Activated CD8-positive, alpha-beta memory T cell treated with anti-CD3 and anti-CD28 coated beads for 4 hours (primary cell): ENCODE measurements at places on chromosomes 16 and 17.

DNA sequence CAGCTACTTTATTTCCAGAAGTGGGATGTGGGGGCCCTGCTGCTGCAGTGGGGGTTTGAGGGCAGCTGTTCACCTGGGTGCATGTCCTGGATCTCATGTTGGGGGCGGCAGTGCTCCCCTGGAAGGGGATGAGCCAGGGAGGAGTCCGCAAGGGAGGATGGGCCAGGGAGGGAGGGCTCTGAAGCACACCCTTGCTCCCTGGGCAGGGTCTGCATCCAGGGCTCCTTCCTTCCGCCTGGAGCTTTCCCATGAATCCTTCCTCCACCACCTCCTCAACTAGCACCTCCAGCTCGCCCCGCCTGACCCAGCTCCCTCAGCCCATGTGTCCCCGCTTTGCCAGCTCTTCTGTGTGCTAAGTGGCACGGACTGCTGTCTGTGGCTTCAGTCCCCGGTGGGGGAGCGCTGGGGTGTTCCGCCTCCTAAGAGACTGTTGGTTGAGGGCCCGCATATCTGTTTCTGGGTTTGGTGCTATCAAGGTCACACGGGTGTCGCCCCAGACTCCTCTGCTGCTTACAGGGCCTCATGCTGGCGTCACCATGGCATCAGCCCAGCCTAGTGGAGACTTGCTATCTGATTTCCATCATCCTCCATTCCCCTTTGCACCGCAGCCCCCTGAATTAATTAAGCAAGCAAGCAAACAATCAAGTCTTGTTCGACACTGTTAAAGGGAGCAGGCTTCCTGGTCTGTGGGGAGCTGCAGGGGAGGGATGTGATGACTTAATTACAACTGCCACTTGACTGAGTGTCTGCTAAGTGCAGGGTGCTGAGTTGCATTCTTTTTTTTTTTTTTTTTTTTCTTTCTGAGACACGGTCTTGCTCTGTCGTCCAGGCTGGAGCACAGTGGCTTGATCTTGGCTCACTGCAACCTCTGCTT lies 71.8 kb downstream of the PRKCA start:
- peak; percentile 52 for DNase-seq

GRCh38 chr17:63500543-63501390 lies 22.4 kb upstream of the KCNH6 start:
- DNase-seq, result no peak

- DNase-seq, result no peak
Measured at GRCh38 chr16:66662445-66663194, 33.9 kb downstream of the CMTM4 start.

GRCh38 chr17:73589363-73589980 lies 54.8 kb downstream of the SDK2 start:
- no peak for DNase-seq

GRCh38 chr17:12342161-12342560 lies 321.5 kb downstream of the MAP2K4 start:
- DNase-seq, result no peak

- DNase-seq, result no peak
Measured at GRCh38 chr17:71247441-71248015, 873.3 kb upstream of the SOX9 start.

- DNase-seq, result no peak
Measured at GRCh38 chr17:6981426-6981825, 14.4 kb upstream of the ALOX12 start.

DNA sequence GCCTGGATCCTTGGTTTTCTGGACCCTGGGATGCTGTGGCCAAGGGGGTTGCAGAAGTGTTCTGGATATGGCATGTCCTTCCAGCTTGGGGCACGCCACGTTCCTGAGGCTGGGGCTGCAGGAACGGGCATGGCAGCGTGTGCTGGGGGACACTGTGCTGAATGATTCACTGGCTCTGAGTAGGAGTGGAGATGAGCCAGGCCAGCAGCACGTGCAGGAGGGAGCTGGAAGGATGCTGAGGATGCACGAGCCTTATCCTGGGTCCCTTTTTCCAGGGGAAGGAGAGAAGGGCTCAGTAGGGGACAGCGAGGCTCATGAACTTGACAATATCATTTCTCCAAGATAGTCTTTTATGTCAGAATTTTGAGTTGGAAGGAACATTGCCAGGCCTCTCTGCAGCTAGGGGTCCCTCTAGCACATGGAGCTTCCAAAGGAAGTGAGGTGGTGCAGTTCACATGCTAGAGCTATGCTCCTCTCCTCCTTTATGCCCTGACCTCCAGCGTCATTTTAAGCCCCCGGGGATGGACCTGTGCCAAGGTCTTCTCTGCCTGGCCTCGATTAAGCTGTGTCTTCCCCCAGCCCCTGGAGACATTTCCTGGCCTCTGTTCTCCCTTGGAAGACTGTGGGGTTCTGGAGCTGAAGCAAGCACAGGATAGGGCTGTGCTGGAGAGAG lies 125.9 kb downstream of the OR1D5 start:
- no peak for DNase-seq

DNA sequence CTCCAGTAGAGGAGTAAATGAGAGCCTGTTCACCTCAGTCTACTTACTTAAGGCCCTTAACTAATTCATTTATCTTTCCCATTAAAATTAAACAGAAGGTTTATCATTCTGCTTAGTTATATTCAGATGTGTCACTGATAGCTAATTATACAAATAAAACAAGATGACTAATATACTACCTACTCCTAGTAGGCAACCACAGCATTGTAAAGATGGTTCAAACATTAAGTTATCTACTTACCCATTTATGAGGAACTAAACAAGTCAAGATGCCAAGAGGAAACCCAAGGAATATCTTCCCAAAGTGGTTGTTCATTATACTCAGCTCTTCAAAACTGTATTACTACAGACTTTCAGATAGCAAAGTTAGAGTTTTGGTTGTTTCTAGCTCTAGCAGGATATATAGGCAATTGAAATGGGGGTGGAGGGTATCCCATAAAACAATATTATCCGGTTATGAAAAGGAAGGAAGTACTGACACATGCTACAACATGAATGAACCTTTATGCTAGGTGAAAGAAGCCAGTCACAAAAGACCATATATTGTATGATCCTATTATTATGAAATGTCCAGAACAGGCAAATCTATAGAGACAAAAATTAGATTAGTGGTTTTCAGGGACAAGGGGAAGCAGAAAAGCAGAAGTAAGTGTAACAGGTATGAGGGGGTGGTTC lies 56.5 kb downstream of the SPAG9 start:
- no peak for DNase-seq

- no peak for DNase-seq
Measured at GRCh38 chr16:1993731-1994131, 4.0 kb downstream of the SYNGR3 start.

DNA sequence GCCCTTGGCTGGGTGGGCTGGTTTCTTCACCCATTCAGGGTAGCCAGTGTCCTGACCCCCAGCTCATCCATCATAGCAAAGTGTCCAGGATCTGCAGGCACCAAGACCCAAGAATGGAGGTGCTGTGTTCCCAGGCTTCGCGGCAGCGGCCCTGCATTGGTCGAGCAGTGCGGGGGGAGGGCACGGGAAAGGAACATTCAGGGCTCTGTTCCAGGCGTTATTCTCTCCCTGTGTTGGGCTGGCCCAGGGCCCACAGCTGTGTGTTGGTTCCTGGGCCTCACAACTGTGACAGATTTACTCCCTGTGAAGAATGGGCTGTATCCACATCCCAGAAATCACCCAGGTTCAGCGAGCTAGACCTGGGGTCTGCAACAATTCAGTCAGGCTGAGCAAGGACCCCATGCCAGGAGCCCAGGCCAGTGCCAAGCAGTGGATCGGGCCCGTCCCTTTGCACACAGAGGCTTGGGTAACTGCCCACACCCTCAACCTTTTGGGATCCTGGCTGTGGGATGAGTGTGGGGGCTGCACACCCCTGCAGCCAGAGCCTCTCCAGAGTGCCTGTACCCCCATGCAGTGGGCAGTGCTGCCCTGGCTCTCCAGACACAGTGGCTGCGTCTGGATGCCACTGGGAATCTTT lies 10.0 kb downstream of the GPT2 start:
- no peak for DNase-seq

- no peak for DNase-seq
Measured at GRCh38 chr17:43905400-43905984, 1.8 kb downstream of the MPP2 start.

- DNase-seq, result no peak
Measured at GRCh38 chr17:21462237-21462636, 86.1 kb downstream of the KCNJ12 start.

DNA sequence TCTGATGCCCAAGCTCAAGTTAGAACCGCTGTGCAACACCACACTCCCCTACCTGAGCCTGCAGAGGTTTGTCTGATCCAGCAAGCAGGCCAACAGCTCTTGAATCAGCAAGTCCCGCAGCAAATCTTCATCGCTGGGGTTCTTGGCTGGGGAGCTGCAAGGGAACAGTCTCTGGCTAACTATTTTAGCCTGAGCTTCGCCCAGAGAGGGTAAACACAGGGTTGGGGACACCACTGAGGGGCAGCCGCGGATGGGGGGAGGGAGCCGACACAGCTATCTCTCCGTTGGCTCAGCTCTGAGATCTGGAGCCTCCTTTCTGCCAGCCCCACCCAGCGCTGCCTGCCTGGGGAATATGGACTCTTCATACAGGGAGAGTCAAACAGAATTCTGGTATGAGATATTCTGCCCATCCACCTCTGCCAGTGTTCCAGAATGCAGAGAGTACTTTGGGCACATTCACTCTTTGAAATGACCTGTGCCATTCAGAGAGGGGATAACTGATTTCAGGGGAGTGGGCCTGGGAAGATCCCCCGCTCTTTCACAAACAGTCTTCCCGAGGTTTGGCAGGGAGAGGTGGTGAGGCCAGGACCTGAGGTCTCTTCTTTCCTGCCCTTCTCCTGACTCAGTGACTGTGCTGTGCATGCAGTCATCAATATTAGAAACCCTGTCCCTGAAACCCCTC lies 7.4 kb downstream of the GIP start:
- DNase-seq, result no peak

DNA sequence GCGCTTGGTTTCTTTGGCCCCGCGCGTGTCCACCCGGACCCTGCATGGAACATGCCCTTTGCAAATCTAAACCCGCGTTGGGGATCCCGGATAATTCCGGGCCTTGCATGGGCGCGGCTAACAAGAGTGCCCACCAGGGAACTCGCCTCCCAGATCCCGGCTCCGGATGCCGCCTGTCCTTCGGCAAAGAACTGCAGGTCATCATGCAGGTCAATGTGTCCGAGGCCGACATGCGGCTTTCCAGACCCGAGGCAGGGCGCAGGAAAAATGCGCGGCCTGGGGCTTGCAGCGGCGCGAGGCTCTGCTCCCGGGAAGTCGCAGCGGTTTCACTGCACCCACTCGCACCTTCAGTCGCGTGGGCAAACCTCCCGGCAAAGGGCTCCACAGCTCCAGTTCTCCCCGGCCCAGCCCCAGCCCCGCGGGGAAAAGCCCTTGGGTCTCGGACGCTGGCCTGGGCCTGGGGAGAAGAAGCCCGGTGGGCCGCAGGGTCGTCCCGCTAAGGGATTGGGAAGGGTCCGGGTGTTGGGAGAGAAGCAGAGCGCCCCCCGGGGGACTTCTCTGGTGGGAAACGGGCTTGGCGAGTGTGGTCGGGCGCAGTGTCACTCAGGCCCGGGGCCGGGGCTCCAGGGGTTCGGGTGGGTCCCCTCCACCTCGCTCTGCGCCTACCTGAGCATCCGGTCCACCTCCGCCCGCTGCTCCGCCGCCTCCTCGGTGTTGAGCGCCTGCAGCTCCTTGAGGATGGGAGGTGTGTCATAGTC lies 805 bp downstream of the HNF1B start:
- no peak for DNase-seq

DNA sequence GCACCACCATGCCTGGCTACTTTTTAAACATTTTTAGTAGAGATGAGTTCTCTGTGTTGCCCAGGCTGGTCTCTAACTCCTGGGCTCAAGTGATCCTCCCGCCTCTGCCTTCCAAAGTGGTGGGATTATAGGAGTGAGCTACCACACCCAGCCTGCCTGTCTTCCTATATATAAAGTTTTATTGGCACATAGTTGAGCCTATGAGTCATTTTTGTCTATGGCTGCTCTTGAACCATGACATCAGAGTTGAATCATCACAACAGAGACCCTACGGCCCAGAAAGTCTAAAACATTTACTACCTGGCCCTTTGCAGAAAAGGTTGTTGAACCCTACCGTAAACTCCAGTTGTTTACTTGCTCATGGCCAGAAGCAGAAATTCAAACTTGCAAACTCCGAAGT lies 7.9 kb downstream of the SEPTIN12 start:
- no peak for DNase-seq

GRCh38 chr16:83689385-83689831 lies 118.4 kb upstream of the HSBP1 start:
- no peak for DNase-seq

GRCh38 chr16:85768199-85768598 lies 17.3 kb upstream of the C16orf74 start:
- no peak for DNase-seq

- DNase-seq, result no peak
Measured at GRCh38 chr17:10196384-10196895, 2.0 kb downstream of the GAS7 start.

GRCh38 chr17:864315-864714 lies 82.2 kb downstream of the MRM3 start:
- DNase-seq, result no peak

GRCh38 chr16:87411375-87412271 lies 19.5 kb downstream of the MAP1LC3B start:
- no peak for DNase-seq

DNA sequence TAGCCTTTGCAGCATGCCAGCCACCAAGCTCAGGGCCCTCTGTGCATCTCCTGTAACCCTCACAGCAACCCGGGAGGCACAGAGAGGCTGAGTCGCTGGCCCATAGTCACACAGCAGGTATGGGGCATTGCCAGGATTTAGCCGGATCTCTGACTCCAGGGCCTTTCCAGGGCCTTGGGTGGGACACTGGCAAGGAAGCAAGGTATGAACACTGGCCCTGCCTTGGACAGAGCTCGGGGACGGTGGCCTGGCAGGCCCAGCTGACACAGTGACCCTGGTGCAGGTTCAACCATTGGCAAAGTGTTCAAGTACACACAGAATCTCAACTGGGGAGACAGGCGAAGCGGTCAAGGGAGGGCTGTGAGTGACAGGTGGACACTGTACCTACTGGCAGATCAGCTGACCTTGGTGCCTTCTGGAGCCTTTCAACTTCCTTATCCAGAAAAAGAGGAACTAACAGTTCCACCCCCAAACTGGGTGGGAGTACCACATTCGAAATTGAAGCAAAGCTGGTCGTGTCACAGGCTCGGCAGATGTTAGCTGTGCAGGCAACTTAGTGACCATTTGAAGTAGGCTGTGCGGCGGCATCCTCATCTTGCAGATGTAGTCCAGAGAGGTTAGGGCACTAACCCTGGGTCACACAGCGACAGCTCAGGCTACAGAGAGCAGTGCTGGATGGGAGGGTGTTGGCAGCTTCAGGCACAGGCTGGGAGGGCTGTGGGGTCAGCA lies 287.4 kb downstream of the SEC14L1 start:
- DNase-seq, result no peak
